LoVo (cell line): ENCODE measurements at places on chromosomes 1 and 21.

- no peak for DNase-seq
These were observed 1.3 kb downstream of the NEK7 start for GRCh38 chr1:198157847-198158725.

GRCh38 chr1:171858696-171859095, 17.4 kb downstream of the DNM3 start:
- DNase-seq = no peak

- DNase-seq = no peak
These were observed 177.8 kb downstream of the EDEM3 start for GRCh38 chr1:184576822-184577221.

GRCh38 chr1:62962901-62963776, 179.2 kb downstream of the ATG4C start:
- DNase-seq = peak; percentile 14

GRCh38 chr21:29875036-29875716, 64.6 kb downstream of the GRIK1 start:
- no peak for DNase-seq

DNA sequence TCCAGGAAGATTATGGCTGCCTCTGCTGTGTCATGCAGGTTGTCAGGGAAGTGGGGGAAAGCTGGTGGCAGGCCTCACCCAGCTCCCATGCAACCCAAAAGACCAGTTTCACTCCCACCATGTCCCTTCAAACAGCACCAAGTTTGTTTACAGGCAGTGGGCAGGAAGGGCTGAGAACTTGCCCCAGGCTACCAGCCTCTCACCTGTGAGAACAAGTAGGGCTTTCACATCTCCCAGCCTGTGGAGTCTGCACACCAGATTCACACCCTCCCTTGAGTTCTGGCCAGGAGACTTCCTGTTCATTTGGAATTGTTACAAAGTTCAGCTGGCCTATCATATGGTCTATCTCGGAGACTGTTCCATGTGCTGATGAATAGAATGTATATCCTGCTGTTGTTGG, 27.8 kb downstream of the RPAP2 start:
- peak; percentile 7 for DNase-seq

DNA sequence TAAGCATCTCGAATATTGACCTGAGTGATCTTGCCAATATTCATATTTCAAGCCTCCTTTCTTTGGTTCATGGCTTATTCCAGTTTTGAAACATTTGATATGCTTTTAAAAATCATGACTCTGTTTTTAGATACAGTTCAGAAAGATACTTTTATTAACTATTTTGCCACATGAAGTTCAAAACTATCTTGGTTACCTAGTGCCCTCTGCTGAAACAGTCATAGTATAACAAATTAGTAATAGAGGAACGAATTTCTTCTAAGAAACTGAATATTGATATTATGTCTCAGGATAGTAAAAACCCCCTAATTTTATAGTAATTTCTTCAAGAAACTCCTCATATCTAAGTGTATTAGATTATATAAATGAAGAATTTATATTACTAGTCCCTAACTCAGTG, 52.6 kb upstream of the RC3H1 start:
- peak; percentile 7 for DNase-seq

GRCh38 chr21:44799646-44800045, 2.0 kb downstream of the UBE2G2 start:
- no peak for DNase-seq
